ENCODE measurements at places on chromosomes 4 and X.

- DNase-seq = no peak
Observed at GRCh38 chr4:119865389-119865788, 201.3 kb downstream of the MAD2L1 start.

- DNase-seq = peak; percentile 80
Observed at GRCh38 chrX:131728295-131729145, 184.6 kb downstream of the OR13H1 start.

DNA sequence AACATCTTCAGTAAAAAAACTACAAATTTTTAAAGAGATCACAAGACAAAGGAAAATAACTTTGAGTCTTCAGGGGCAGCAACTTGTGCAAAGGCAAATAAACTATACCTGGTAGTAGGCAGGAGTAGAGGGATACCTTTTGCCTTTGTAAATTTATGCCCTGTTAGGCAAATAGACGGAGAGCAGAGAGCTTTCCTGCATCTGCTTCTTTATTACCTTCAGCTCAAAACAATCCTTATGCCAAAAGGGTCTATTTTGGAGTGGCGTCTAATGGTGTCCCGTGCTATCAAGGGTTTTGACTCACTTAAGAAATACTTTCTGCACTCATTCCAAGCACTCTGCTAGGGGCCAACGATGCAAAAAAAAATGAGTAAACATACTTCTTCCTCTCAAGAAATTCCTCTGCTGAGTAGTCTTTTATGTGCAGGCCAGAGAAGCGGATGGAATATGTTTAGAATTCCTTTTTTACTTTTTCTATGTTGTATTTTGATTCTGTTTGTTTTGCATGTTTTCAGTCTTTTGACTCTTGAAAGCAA lies 131.9 kb downstream of the ANXA5 start:
- no peak for DNase-seq

DNA sequence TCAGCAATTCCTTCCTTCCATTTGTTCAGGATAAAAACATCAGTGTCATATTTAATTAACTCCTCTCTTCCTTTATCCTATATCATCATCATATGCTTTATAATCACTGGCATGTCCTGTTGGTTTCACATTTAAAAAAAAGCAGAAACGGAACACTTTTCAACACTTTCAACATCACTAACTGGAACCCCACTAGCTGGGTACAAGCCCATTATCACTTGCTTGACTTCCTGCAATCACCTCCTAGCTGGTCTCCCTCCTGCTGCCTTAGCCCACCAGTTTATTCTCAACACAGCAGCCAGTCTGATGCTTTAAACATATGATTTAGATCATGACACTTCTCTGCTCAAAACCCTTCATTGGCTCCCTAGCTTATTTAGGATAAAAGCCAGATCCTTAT lies 116.4 kb upstream of the LSM6 start:
- DNase-seq = no peak

DNA sequence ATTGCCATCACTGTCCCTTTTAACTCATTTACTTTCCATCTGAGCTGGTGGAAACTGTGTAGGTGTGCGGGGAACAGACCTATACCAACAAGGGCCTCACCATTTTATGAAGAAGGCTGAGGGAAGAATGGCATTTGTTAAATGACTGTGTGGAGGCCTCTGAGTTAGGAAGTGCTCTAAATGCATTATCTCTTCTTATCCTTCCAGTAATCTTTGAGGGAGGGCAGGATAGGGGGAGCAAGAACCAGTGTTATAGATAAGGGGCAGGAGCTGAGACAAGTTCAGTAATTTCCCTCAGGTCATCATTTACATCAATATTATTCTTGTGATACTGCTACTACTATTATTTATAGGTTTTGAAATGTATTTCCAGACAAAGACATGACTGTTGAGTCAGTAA lies 122.4 kb upstream of the PDLIM3 start:
- no peak for DNase-seq

GRCh38 chr4:10024303-10024702 lies 3.0 kb upstream of the SLC2A9 start:
- DNase-seq = no peak

GRCh38 chr4:74038425-74039314 lies at the start of gene CXCL3:
Gene CXCL3 (minus strand): TSS chr4:74038689. CDS start chr4:74038611, 78 bp downstream.
- peak; percentile 1 for DNase-seq

- no peak for DNase-seq
Observed at GRCh38 chr4:38202242-38202641, 242.0 kb downstream of the PTTG2 start.

DNA sequence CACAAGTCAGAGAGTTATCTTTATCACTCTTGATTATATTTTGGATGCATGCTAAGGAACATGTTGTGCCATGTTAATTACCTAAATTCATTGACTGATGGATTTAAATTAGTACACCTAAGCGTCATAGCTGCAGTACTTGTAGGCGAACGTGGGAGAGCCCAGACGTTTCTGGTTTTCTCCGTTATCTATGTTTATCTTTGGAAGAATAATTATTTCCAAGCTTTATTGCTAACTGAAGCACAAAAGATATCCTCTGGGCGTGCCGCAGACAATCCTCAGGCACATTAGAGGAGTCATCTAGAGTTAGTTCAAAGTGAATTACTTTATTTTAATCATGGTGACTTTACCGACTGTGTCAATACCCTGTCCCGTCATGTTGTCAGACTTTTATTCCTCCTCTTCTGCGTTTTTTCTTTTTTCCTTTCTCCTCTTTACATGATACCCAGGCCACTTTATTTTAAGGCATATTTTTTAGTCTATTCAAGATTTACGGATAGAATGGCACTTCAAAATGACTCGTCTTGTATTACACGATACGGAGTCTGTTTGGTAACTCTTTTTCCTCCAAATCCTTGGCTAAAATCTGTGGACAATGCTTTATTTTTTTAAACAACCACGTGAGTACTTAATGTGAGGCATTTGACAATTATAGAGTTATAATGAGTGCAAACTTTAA lies 632.0 kb upstream of the TENM3 start:
- no peak for DNase-seq

DNA sequence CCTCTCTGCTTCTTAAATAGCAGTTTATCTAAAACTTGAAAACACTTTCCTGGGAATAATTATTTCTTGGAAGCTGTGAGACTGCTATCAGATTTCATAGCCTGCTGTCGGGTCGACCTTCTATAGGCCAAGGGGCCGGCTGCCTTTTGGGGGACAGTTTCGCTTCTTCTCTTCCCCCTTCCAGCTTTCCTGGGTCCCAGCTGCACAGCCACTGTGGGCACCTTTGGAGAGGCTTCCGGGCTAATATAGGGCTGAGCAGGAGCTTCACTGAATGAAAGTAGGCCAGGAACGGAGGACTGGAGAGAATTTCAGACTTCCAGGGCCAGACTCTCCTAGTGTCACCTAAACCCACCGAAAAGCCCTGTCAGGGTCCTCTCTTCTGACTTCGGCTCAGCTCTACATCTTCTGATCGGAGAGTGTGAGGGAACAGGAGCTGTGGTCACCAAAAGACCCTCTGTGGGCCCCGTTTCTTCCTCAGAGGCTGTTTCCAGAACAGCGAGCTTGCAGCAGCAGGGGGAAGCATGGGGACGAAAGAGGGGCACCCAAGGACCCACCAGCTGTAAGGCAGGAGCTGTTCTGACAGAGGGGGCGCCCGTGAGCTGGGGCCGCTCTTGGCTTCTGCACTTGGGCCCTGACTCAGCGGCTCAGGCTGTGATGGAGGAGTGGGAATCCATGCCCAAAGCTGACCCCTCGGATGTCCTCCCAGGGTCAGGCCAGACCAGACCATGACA lies 620.6 kb downstream of the BCOR start:
- no peak for DNase-seq

DNA sequence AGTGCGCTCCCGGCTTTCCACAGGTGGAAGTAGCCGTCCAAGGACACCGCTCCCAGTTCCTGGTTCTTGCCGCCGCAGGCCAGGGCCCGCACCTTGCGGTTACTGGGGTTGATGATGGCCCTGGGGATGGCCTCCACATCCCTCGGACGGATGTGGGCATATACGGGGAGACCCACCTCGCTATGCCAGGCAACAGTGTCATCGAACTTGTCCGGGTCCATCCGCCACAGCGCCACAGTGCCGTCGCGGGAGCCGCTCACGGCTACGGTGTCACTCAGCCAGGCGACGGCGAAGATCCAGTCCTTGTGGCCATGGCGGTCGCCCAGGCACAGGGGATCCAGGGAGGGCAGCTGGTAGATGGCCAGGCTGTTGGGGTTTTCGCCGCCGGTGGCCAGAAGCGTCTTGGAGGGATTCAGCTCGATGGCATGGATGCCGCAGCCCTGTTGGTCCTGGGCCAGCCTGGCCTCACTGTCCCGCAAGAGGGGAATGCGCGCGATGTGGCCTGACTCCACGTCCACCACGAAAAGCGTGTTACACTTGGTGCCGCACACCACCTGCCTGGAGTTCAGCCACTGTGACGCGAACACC lies 795 bp downstream of the DCAF12L1 start:
- DNase-seq = no peak

GRCh38 chrX:13420545-13421183 lies 100.8 kb upstream of the ATXN3L start:
- no peak for DNase-seq

DNA sequence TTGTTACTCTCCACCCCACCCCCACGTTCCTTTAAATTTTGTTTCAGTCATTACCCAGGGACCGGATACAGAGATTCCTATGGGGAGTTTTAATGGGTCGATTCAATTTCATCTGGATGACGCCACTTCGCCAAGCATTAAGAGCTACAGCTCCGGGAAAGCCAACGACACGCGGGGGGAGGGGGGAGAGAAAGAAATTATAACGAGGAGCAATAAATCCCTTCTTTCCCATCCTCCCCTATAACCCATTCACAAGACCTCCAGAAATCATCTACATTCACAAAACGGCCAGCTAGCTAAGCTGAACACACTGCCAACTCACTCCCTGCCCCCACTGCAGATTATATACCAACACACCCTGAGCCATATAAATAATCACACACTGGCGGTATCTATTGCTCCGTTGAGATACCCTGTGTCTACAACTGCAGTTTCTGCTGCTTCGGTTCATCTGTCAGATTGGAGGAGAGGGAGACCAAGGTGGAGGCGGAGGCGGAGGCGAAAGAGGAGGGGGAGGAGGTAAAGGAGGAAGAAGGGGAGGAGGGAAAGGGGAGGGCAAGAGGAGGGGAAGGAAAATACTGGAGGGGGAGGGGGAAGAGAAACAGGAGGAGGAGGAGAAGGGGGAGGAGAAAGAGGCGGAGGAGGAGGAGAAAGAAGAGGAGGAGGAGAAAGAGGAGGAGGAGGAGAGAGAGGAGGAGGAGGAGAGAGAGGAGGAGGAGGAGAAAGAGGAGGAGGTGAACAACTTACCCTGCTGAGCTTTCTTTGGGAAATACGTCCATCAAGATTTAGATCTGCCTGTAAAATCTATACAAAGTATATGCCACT lies 113.9 kb upstream of the VAMP7 start:
- peak; percentile 1 for DNase-seq

DNA sequence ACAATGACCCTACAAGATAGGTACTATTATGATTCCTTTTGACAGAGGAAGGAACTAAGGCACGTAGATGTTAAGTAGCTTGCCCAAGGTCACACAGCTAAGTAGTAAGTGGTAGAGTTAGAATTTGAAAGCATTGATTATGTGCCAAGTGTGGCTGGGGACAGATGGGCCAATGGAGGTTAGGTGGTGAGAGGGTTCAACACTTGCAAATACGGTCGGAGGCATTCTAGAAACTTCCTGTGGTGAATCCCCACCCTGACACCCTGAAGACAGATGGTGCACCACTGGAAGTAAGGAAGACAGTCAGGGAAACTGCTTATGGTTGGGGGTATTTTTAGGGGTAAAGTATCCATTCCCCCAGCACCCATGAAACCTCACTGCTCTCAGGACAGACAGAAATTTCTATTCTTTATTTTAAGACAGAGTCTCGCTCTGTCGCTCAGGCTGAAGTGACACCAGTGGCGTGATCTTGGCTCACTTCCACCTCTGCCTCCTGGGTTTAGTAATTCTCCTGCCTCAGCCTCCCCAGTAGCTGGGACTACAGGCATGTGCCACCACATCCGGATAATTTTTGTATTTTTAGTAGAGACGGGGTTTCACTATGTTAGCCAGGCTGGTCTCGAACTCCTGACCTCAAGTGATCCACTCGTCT lies 142.5 kb downstream of the RASL11B start:
- no peak for DNase-seq

GRCh38 chr4:84648863-84649647 lies 66.1 kb downstream of the CDS1 start:
- no peak for DNase-seq

GRCh38 chrX:44462850-44463249 lies 79.8 kb downstream of the FUNDC1 start:
- no peak for DNase-seq

DNA sequence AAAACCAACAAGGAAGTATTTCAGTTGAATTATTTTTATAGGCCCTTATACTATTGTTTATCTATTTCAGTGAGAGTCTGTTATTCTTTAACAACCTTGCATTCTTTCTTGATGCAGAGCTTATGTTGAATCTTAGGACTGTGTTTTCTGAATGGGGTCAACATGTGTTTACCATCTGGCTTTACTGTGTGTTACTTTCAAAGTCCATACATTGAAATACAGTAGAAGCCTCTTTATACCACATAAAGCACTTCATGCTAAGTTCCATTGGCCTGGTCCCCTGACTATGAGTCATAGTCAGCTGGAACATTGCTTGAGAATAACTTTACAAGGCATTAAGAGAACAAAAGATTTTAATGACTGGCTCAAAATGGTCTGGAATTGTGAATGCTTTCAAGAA lies 152.6 kb downstream of the GASK1B start:
- DNase-seq = no peak

DNA sequence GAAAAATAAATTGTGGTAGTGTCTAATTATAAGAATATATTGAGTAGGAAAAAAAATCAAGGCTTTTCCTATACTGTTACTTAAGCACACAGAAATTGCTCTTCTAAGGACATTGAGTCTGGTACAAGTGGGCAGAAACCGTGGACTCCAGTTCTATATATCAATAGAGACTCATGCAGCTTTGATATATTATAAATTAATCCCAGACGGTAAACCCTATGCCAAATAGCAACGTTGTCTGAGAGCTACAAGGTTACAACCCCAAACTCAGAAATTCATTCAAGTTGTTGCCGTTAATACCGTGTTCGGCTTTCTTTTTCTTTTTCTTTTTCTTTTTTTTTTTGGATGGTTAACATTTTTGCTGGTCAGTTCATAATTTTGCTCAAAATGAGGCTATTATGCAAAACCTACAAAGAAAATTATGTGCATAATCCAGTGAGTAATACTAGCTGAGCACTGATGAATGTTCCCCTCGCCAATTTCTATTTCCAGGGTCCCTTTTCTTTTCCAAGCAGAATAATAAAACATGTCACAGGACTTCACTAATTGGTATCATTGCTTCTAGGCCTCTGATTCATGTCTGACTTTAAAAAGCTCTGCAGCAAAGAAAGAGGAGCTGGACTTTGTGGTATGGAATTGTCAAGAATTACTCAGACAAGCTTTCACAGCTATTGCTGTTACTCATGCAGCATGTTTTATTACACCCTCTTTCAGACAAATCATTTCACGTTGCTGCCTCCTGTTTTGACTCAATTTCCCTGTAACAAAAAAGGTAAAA lies 737.7 kb downstream of the NLGN4X start:
- no peak for DNase-seq

- DNase-seq = no peak
Observed at GRCh38 chrX:117543885-117544284, 572.7 kb downstream of the KLHL13 start.

- DNase-seq = no peak
Observed at GRCh38 chr4:925171-925570, 6.9 kb downstream of the GAK start.

- DNase-seq = no peak
Observed at GRCh38 chr4:87843936-87844335, 11.2 kb downstream of the MEPE start.

GRCh38 chr4:184274286-184274951 lies 56.7 kb upstream of the ENPP6 start:
- no peak for DNase-seq

- DNase-seq = no peak
Observed at GRCh38 chr4:150679018-150679764, 97.2 kb downstream of the MAB21L2 start.

- no peak for DNase-seq
Observed at GRCh38 chrX:25389266-25389665, 373.5 kb upstream of the ARX start.

All from stimulated activated CD4-positive, alpha-beta T cell treated with anti-CD3 and anti-CD28 coated beads, Interleukin-12 subunit alpha, Interleukin-12 subunit beta, amount 100 ng/mL, for 48 hours (primary cell).